ENCODE measurements at places on chromosomes 2 and 18. TPM values are rescaled to one million over a fixed set of nuclear protein-coding genes. Genes with fewer than 3 reads are reported as not detected.

DNA sequence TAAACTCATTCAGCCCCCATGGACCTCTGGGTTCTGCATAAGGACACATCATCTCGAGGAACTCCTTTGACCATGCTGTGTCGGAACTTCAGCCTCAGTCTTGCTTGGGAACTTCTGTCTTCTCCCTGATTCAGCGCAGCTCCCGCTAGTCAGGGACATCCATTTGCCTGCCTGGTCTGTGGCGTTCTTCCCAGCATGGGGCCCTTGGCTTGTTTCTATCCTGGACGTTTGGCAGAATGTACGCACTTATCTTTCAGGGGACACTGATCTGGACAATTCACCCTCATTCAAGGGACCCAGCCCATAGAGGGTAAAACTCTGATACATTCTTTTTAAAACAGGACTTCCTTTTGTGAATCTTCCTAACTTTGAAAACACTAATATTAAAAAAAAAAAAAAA lies 75.8 kb upstream of the WIPF1 start:
- no peak for DNase-seq

DNA sequence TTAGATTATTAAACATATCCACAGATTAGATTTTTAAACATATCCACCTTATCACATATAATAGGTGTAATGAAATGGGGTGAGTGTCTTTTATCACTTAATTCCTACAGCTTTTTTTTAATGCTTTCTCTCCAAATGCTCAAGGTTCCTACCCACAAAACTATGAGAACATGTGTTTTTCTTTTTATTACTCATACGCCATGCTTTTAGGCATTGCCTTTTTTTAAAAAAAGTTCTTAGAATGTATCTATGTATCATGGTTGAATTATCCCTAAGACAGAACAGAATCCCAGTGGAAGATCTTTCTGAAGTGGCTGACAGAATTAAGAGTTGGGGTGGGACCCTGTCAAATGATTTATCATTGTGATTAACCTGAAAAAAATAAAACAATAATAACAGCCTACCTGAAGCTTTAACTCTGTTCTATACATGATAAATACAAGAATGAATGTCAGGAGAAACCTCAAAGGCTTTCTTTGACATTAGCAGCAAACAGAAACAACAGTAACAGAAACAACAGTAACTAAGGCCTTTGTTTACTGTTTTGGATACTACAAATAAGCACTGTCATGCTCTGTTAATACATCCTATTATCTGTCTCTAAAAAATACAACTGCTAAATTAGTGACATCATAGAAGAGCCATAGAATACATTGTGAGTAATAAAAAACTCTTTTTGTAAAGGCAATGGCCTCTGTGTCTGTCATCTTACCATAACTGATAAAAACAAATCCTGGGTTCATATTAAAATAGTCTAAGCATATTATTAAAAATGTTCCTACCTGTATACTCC lies 4.1 kb upstream of the ZNF397 start:
- DNase-seq: no peak

DNA sequence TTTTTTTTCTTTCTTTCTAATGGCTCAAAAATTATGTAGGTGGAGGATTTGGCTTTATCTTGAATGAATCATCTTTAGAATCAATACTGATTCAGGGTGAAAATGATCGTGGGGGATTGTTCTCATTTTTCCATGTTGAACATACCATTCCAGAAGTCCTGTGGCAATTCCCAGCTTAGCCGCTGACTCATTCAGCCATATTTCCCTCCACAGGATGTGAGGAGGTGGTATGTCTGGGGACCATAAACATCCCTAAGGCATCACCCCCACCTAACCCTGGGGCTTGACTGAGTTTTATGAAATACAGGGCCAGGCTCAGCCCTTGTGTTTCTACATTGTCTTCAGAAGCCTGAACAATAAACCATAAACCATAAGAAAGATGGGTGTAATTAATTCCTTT lies 92.7 kb upstream of the FN1 start:
- DNase-seq: no peak

- no peak for DNase-seq
Measured at GRCh38 chr2:186739739-186740138, 45.9 kb downstream of the FAM171B start.

EFHD1 gene
- 1.0 TPM for total RNA-seq

All from activated T-cell treated with anti-CD3 and anti-CD28 coated beads, Interleukin-2, amount 50 U/mL, for 72 hours (primary cell).